ENCODE measurements at places on chromosomes 5 and 9. TPM values are rescaled to one million over a fixed set of nuclear protein-coding genes. Genes with fewer than 3 reads are reported as not detected.

DNA sequence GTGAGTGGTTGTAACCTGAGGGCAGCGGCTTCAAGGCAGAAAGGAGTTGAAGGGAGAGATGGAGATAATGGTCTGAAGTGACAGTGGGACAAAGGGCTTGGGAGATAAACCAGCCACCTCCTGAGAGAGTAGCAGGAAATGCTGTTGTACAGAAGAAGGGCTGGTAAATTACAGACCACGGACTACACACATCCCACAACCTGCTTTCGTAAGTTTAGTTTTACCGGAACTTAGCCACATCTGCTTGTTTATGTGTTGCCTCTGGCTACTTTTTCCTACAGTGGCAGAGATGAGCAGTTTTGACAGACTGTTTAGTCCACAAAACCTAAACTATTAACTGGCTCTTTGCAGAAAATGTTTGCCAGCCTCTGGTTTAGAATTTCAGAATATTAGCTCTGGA, 269.5 kb downstream of the ARHGEF28 start:
- DNase-seq, result no peak

DNA sequence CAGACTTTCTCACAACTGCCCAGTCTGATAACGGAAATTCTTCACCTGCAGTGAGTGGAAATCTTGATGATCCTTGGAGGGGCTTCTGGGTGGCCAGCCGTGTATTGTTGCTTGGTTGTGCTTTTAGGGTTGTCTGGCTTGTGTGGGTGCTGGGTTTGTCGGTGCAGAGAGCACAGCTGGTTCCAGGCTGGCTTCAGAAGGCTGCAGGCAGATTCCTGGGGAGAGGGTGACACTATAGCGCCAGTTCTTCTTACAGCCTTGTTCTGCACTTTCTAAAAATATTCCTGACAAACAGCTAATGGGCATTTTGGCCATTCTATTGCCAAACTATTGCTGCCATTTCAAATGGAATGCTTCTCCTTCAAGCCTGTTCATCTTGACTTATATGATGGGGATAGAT, 99.3 kb downstream of the PDZD2 start:
- DNase-seq, result no peak

- no peak for DNase-seq
Observed at GRCh38 chr5:131635684-131636572, 899 bp upstream of the RAPGEF6 start.

DNA sequence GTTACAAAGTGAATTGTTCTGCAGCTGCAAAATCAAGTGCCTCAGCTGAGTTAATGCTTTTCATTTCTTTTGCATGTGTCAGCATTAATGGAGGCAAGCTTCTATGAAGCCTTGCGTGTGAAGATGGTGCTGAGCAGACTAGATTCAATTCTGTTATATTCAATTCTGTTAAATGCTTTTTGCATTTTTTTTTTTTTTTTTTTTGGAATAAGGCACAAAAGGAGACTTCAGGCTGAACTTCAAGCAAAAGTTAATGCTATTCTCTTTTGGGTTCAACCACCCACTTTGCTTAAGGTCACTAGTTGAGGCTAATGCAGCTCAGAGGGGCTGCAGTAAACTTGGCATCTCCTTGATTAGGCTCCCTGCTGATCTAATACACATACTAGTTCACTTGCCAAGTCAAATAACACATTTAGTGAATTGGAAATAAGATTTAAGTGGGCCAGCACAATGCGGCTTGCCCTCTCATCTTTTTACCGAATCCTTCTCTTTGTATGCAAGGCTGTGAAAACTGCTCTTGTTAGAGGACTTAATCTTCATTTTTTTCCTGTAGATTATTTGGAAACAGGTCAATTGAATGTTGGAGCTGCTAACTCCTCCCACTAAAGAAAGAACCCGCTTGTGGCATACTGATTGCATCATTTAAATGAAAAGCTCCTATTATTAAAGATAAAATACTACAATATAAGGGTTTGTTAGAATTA, 1020.2 kb downstream of the NR2F1-AS1 start:
- no peak for DNase-seq

DNA sequence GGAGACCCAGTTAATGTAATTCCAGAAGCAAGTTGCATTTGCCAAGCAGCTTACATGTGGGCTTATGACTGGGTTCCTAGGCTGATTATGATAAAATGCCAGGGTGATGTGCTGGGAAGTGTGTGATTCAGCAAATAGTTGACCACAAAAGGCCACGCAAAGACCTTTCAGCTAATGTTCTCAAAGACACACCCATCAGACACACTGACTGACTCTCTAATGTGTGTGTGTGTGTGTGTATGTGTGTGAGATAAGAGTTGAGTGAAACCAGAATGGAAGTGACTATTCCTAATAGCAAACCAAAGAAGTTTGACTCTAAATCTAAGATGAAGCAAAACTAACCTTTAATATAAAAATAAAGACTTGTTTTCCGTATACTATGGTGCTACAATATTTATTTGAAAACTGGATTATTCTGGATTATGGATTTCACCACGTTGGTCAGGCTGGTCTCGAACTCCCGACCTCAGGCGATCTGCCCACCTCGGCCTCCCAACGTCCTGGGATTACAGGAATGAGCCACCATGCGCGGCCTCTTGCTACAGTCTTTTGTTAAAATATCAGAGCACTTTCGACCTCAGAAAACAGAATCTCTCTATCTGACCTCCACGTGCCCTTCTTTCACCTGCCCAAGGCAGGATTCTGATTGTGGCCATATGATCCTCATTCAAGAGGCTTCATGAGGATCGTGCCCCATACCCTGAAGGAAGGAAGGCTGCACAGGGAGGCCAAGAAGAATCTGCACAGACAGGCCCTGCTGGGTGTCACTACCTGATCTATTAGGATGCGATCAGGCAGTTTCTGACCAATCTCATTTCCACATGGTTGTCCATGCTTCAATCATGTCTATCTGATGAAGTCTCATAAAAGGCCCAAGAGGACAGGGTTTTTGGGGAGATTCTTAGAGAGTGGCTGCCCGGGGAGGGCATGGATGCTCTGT, 75.6 kb downstream of the USP20 start:
- no peak for DNase-seq

GRCh38 chr5:17275289-17276158, 58.1 kb downstream of the BASP1 start:
- DNase-seq, result peak; percentile 36

DNA sequence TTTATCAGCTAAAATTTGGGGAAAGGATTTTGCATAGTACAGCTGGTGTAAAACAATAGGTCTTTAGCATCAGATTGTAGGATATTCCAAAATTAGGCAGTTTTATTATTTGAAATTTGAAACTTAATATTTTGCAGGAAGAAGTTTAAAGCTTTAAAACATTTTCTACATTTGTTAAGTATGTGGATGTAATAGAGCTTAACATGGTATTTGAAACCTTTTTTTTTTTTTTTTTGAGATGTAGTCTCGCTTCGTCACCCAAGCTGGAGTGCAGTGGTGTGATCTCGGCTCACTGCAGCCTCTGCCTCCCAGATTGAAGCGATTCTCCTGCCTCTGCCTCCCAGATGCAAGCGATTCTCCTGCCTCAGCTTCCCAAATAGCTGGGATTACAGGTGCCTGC, 2.9 kb downstream of the DENND4C start:
- DNase-seq, result no peak

DNA sequence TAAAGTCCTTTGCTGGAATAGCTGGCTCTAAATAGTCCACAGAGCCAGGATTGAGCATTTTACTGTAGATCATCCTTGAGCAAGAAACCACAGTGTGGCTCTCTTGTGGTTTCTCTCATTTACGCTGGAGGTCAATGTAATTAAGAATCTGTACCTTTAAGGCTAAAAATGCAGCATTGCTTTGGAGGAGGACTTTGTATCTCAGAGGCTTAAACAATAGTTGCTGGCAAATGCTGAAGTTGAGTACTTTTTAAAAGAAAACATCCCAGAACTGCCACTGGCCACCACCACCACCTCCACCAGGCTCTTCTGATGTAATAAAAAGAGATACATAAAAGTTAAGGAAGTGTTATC, 177.3 kb upstream of the ADAMTSL1 start:
- DNase-seq, result no peak

DNA sequence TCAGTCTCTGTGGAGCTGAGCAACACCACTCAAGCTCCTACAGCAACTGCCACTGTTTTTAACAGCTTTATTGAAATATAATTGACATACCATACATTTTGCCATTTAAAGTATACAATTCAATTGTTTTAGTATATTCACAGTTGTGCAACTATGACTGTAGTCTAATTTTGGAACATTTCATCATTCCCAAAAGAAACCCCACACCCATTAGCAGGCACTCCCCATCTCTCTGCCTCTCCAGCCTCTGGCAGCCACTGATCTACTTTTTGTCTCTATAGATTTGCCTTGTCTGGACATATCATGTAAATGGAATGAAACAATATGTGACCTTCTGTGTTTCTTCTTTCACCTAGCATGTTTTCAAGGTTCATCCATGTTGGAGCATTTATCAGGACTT, 43.5 kb downstream of the RUSC2 start:
- DNase-seq, result no peak

GRCh38 chr5:127812570-127812969, 109.4 kb downstream of the CCDC192 start:
- DNase-seq, result no peak

GRCh38 chr5:122877518-122877917, 32.1 kb downstream of the SNX24 start:
- no peak for DNase-seq

- DNase-seq, result no peak
Observed at GRCh38 chr9:86983620-86984259, 36.4 kb upstream of the GAS1 start.

GRCh38 chr5:16736158-16736995, 119.6 kb upstream of the RETREG1 start:
- DNase-seq, result no peak

- DNase-seq, result no peak
Observed at GRCh38 chr5:88834131-88834462, 48.9 kb downstream of the MEF2C start.

- DNase-seq, result no peak
Observed at GRCh38 chr9:133521122-133522072, 3.4 kb downstream of the MYMK start.

- DNase-seq, result peak; percentile 88
Observed at GRCh38 chr9:214648-215493, at the start of gene DOCK8. Gene DOCK8 (plus strand): TSS chr9:214865. CDS start chr9:214977, 112 bp downstream.

- DNase-seq, result no peak
Observed at GRCh38 chr5:58934629-58935097, 351.8 kb downstream of the RAB3C start.

DNA sequence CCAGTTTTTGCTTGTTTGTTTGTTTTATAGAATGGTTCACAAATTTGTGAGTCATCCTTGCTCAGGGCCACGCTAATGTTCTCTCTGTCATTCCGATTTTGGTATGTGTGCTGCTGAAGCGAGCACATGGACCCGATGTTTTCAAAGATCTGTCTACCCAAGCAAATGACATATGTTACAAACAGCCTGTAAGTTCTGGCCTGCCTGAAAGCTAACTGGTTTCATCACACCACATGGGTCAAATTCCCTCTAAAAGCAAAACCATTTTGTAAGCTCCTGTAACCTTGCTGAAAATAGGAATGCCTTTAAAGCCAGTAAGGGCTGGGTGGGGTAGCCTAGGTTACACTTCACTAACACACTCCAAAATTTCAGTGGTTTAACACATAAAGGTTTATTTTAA, 25.4 kb downstream of the DMRT3 start:
- DNase-seq, result no peak

DNA sequence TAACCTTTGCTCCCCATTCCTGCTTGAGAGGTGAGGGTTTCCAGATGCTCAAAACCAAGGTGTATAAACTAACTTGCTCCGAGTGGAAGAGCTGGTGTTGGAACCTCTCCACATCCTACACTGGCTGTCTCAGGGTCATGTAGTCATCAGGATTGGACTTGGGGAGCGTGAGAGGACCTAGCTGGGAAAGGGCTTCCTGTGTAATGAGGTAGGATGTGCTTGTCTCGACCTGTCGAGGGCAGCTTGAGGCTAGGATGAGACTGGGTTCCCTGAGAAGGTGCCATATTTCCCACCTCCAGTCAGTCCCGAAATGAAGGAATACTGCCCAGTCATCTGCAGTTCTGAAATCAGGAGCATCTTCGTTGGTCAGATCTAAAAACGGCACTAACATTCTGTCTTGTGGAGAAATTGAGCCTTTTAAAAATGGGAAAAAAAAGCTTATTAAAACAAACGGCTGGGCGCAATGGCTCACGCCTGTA, 1.3 kb downstream of the CCNI2 start:
- peak; percentile 24 for DNase-seq

GRCh38 chr5:137335493-137335892, 163.6 kb downstream of the SPOCK1 start:
- no peak for DNase-seq

DNA sequence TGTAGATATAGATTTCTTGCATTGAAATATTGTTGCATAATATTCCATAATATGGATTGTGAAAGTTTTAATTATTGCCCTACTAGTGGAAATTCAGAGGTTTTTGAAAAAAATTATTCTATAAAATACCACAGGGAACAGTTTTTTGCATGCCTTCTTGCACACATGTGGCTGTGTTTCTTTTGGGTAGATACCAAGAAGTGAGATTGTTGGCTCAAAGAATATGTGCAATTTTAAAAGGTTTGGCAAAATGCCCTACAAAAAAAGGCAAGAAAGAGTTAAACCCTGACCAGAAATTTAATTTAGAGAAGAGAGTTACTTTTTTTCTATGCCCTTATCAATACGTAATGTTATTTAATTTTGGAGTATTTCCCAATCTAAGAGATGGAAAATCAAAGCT, 270.8 kb upstream of the DAPK1 start:
- DNase-seq, result no peak

- DNase-seq, result no peak
Observed at GRCh38 chr9:68508547-68508946, 32.1 kb downstream of the TMEM252 start.

GRCh38 chr5:99607124-99607523, 678.3 kb upstream of the CHD1 start:
- DNase-seq, result no peak

GRCh38 chr5:89313044-89313443, 430.1 kb upstream of the MEF2C start:
- no peak for DNase-seq

GRCh38 chr9:132594412-132594811, 12.0 kb downstream of the BARHL1 start:
- DNase-seq, result no peak

- no peak for DNase-seq
Observed at GRCh38 chr9:23587433-23587832, 238.6 kb downstream of the ELAVL2 start.

- no peak for DNase-seq
Observed at GRCh38 chr5:54411176-54411575, 44.3 kb upstream of the HSPB3 start.

- DNase-seq, result no peak
Observed at GRCh38 chr5:149969181-149969930, 8.8 kb downstream of the SLC26A2 start.

Gene FBN2
- 29.2 TPM for total RNA-seq

Gene PTCD2
- total RNA-seq, result 16.6 TPM

Gene IFNA13
- not detected for total RNA-seq

Gene PRR16
- 0.67 TPM for total RNA-seq

Gene CYLC2
- not detected for total RNA-seq

Gene PDLIM4
- 11.2 TPM for total RNA-seq

Gene SPARC
- total RNA-seq, result 419 TPM

Gene ADAMTS2
- total RNA-seq, result 1.7 TPM

Gene LRRC19
- total RNA-seq, result not detected

Gene WWC1
- 15.5 TPM for total RNA-seq

Gene CDC14B
- total RNA-seq, result 38.5 TPM

Gene VCAN
- 85.8 TPM for total RNA-seq

Gene FGF10
- 2.1 TPM for total RNA-seq

Data from H7 (cell line).